ENCODE measurements at places on chromosomes 3 and 15.

GRCh38 chr3:58867621-58868020 is 182.2 kb downstream of the CFAP20DC start:
- no peak for DNase-seq

- DNase-seq, result no peak
These were observed 12.4 kb downstream of the PIF1 start for GRCh38 chr15:64813075-64813474.

GRCh38 chr3:86056962-86057361 is 934.0 kb downstream of the VGLL3 start:
- no peak for DNase-seq

- peak; percentile 84 for DNase-seq
These were observed 33.5 kb downstream of the BCL2L10 start for GRCh38 chr15:52078876-52079700.

DNA sequence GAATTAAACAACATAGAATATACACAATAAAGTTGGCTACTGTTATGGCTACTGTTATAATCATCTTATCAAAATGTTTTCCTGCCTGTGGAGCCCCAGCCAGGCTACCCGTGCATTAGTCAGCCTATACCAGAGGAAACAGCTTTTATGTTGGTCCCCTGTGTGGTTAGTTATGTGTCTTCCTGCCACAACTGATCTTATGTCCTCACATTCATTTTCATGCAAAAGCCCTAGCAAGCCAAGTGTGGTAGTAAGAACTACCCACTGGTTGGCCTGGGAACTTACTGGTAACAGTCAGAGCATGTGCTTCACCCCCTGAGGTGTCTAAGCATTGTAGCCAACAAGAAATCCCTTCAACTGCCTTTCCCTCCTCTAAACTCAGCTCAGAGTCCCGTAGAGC is 21.8 kb downstream of the MGLL start:
- no peak for DNase-seq

DNA sequence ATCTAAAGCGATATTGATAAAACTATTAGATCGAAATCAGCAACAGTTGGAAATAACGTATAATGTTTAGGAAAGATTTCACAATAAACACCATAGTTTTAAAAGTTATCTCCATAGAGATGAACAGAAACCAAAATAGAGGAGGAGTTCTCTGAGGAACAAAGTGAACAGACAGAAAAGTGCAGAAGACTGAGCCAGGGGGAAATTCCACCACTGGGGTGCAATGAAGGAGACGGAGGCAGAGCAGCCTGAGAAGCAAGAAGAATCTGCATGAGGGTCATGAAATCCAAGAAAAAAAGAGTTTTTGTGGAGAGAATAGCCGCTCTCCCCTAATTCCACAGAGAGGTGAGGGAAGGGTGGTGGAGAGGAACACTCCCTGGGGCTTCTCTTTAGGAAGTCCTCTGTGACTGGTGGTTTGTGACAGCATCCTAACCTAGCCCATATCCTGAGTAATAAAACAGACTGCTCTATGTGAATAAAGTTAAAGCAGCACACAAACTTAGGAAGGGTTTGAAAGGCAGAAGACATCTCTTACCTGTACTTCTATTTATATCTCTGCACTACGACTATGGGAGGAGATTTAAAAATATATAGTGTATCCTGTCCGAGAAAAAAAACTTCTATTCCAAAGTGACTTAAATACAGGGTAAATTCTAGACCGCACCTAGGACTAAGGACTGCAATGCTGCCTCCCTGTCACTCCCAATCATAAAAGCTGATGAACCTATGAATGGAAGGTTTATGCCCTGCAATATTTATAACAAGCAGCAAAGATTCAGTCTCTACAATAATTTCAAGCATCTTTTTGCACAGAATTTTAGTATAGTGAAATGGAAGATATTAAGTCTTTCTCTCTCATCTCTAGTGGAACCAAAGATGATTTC is 22.9 kb downstream of the ATP8B4 start:
- no peak for DNase-seq

DNA sequence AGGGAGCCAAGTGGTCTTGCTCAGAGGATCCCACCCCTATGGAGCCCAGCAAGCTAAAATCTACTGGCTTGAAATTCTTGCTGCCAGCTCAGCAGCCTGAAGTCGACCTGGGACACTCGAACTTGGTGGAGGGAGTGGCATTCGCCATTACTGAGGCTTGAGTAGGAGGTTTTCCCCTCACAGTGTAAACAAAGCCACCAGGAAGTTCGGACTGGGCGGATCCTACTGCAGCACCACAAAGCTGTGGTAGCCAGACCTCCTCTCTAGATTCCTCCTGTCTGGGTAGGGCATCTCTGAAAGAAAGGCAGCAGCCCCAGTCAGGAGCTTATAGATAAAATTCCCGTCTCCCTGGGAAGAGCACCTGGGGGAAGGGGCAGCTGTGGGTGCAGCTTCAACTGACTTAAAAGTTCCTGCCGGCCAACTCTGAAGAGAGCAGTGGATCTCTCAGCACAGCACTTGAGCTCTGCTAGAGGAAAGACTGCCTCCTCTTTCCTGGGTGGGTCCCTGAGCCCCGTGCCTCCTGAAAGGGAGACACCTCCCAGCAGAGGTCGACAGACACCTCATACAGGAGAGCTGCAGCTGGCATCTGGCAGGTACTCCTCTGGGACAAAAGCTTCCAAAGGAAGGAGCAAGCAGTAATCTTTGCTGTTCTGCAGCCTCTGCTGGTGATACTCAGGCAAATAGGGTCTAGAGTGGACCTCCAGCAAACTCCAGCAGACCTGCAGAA is 576.3 kb upstream of the NECTIN3 start:
- no peak for DNase-seq

DNA sequence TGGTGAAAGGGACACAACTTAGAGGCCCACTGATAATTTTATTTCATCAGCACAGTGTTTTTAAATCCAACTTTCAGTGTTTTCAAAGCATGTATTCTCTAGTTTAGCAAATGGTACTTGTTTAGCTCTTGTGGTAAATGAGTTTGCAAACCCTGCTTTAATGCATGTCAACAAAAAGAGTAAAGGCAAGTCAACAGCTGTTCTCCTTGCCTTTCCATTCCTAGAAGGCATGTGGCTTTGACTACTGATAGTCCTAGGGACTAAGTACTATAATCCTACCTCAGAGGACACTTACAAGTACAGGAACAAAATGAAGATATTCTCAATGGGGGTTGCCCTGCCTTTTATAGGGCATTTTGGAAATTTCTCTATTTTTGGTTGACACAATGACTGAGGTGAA is 13.1 kb downstream of the NPTN start:
- no peak for DNase-seq

- DNase-seq, result no peak
These were observed 292.7 kb upstream of the PROK2 start for GRCh38 chr3:72077473-72078259.

DNA sequence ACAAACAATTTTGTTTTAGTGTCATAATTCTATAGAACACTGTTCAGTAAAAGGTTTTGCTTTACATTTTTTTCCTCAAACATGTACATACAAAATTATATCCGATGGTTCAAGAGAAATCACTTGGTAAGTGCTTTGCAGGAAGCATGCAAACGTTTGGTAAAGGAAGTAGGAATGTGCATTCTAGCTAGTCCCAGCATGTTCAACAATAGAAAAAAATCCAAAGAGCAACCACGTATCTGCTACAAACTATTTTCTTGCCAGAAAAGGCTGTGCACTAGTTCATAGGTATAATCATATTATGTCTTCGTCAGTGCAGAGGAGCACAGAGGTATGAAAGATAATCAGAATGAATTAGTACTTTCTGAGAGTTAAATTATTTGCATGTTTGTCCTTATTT is 58.0 kb downstream of the GPR160 start:
- no peak for DNase-seq

DNA sequence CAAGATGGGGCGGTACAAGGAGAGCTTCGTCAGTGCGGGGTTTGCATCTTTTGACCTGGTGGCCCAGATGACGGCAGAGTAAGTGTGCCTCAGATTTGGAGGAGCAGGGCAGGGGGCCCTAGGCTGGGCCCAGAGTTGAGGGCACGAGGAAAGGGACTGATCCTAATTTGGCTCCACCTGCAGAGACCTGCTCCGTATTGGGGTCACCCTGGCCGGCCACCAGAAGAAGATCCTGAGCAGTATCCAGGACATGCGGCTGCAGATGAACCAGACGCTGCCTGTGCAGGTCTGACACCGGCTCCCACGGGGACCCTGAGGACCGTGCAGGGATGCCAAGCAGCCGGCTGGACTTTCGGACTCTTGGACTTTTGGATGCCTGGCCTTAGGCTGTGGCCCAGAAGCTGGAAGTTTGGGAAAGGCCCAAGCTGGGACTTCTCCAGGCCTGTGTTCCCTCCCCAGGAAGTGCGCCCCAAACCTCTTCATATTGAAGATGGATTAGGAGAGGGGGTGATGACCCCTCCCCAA is 19.8 kb downstream of the EPHB3 start:
- DNase-seq, result no peak

All from activated naive CD4-positive, alpha-beta T cell treated with anti-CD3 and anti-CD28 coated beads, Interleukin-2, amount 50 U/mL, for 16 hours (primary cell).